Fibroblast of lung (primary cell): ENCODE measurements at places on chromosomes 3 and 15.

GRCh38 chr3:157913741-157914150 lies 192.5 kb downstream of the SHOX2 start:
- peak; percentile 2 for DNase-seq

GRCh38 chr3:142866841-142867631 lies 21.8 kb downstream of the PCOLCE2 start:
- no peak for DNase-seq

GRCh38 chr3:159062734-159063410 lies 261.0 kb downstream of the MFSD1 start:
- no peak for DNase-seq

- peak; percentile 19 for DNase-seq
These were observed 29.6 kb downstream of the PSTPIP1 start for GRCh38 chr15:77024273-77025082.
